Iris pigment epithelial cell (primary cell): ENCODE measurements at places on chromosomes 1 and 21.
A peak's percentile ranks its signal among the peaks of the same experiment; 100 is the strongest.

DNA sequence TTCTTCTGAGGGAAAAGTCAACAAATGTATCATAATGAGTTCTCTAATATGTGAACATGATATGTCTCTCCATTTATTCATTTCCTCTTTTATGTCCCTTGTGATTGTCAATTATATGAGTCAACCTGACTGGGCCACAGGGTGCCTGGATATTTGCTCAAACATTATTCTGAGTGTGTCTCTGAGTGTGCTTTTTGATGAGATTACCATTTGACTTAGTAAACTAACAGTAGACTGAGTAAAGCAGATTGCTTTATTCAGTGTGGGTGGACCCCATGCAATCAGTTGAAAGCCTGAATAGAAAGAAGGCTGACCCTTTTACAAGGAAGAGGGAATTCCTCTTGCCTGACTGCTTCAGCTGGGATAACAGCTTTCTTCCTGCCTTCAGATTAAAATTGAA, 142.6 kb downstream of the SLC35F3 start:
- peak; percentile 12 for DNase-seq

DNA sequence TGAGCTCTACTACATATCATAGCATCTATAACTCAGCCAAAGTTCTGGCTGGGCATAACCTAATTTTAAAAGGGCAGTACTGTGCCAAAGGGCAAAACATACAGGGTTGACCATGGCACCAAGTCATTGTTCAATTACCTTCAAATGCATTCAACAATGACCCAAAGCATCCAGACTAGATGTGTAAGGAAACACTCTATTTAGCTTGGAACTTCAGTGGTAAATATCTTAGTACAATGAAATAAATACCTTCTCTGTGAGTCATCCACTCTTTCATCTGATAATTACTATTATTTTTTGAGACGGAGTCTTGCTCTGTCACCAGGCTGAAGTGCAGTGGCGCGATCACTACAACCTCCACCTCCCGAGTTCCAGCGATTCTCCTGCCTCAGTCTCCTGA, 70.0 kb downstream of the NVL start:
- peak; percentile 51 for DNase-seq

DNA sequence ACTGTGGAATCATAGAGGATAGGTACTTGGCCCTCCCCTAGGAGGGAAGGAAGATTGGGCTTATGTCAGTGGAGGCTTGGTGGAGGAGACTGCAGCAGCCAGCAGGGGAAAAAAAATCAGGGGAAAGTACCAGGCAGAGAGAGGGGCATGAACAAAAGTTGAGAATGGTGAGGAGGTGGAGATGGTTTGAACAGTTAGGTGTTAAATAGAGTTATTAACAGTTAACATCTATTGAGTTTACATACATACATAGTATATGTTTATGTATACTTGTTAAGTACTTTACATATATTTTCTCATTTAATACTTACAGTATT, 136.5 kb upstream of the HNRNPU start:
- DNase-seq, result no peak

DNA sequence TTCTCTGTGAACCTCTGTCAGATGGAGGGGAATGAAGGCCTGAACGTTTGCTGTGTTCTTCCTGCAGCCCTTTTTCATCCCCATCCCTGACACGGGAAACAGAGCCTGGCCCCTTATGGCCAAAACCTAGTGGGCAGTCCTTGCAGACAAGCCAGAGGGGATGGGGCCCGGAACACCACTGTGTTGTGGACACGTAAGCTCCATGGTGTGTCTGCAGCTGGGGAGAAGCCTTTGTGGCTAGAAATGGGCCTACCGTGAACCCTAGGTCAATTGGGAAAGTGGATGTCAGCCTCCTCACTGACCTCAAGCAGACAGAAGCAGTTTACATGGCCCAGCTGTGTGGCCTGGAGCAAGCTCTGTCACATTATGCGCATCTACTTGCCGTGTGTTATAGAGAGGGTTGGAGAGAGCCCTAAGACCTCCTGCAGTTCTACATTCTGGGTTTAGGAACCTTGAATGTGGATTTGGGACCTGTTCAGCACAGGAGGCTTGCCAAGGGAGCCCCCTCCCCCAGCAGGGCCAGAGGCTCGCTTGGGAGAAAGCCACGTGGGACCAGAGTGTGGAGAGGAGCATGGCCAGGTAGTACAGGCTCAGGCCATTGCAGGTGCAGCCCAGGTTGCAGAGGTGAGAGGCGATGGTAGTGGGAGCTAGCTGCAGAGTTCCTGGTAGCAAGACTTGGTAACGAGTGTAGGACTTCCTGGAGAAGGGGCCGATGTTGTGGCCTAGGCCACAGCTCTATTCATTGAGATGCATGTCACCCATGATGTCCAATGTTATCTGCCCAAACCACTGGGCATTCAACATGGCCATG, 20.7 kb downstream of the PARS2 start:
- DNase-seq, result no peak

DNA sequence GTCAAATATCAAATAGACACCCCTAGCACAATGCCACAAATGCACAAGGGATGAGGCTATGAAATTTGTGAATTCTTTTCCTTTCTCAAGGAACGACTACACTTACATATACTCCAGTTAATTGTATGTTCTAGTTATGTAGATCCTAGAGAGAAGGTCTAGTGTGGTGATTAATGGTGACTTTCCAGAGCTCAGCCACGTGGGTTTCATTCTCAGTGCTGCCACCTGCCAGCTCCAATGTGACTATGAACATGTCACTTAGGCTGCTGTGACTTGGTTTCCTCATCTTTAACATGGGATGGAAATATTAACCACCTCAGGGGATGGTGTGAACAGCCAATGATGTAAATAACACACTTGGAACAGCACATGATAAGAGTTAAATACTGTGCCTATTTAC, 138.3 kb downstream of the APP start:
- peak; percentile 18 for DNase-seq

DNA sequence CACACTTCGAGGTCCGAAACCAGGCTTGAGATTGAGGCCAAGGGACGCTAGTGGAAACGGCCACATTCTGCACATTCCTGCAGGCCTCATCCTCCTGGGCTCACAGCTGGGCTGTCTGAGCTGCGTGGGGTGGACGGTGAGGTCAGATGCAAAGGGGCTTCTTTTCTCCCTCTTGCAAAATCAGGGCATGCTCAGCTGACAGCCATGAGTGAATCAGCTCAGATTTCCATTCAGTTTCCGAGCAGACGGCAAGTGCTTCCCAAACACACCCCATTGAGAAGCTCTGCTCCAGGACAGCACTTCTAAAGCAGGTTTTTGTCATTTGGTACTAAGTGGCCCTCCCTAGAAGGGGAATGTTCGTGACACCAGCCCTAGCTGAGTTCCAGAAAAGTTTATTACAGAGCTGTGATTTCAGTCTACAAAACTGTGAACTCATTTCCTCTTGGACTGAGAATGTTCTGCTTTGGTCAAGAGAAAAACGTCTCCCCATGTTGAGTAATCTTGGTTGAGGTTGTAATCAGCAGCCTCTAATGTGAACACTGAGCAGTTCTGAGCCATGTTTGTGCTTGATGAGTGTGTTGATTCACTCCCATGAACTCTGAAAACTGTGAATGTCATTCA, 10.0 kb downstream of the PDPN start:
- peak; percentile 91 for DNase-seq

DNA sequence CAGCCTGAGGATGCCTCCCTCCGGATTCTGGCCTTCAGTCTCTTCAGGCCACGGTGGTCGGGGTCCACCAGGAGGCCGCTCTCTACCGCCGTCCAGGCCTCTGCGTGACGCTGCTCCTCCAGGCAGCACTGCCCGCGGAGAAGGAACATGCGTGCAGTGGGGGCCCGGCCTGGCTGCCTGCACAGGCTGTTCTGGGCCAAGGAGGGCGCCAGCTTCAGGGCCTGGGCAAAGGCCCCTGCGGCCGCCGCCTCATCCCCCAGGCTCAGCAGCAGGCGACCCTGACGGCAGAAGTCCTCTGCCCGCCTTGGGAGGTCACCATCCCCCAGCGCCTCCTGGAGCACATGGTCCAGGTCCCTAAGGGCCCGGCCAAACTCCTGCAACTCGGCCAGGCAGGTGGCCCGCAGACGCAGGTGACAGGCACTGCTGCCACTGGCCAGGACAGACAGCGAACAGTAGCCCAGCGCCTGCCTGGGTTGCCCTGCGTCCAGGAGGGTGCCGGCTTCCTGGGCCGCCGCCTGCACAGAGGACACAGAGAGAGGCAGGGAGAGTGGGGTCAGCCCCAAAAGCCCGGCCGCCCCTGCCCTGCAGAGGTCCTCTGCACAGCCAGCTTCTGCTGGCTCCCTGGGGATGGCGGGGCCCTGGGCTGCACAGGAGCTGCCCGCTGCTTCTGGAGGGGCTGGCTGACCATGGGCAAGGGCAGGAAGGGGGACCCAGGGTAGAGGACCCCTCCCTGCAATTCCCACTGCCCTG, 8.7 kb upstream of the MMEL1 start:
- DNase-seq, result no peak
